ENCODE measurements at places on chromosomes 4 and X.

- DNase-seq: no peak
These were observed 51.4 kb upstream of the EMCN start for GRCh38 chr4:100569196-100569595.

DNA sequence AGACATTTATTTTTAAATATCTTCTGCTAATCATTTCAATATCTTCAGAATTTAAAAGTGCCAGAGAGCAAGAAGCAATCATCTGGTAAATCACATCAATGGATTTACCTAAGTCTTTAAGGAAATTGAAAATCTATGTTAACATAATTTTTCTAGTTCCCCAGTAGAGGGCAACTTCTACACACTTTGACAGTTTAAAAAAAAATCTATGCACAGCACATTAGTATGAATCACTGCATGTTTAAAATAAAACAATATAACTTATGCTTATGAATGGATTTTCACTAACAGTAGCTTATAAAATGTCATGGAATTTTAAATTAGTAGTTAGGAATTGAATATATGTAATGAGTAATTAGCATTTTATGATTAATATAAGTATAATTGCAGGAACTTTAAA, 126.5 kb downstream of the REELD1 start:
- DNase-seq: no peak

- no peak for DNase-seq
These were observed 135.4 kb upstream of the DUSP21 start for GRCh38 chrX:44708470-44708869.

DNA sequence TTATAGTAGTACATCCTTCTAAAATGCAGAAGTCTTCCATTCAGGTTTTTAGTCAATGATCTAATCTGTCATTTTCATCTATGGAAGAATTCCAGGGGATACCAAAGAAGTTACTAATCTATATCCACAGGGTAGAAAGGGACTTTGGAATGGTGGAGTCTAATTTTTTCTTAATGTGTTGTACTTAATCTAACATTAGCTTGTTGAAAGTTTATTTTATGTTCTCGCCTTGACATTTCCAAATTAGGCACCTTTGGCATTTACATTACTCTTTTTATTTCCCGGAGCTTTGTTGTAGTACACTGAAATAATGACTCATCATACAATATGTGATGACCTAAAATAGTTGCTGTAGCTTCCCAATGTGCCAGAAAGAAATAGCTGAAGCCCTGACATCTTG, 91.5 kb downstream of the HTR2C start:
- DNase-seq: no peak

DNA sequence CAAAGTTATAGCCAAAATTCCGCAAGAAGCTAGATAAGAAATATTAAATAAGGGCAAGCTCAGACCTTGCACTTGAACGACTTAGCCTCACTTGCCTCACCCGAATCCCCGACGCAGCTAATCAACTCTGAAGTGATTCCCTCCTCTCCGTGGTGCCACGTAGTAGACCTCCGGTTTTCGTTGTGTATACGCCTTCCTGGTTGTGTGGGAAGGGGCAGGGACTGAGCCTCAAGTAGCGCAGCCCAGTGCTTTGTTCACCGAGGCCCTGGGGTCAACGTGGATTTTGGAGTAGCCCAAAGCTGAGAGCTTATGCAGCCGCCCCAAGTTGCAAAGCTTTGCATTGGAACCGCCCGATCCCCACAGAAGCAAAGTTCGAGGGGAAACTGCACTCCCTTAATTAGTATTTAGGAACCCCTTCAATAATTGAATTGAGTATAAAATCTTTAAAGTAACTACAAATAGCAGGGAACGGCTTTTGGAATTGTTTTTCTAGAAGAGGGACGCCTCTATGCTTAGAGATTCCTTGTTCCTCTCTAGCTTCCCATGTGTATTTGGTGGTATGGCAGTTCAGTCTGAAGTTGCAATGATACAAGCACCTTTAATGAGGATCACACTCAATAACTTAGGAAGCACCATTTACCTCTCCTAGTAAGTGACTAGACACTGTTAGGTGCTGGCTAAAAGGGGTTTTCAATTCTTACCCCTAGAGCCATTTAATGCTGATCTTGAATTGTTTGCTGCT, 55.7 kb downstream of the LINC00632 start:
- DNase-seq: no peak

DNA sequence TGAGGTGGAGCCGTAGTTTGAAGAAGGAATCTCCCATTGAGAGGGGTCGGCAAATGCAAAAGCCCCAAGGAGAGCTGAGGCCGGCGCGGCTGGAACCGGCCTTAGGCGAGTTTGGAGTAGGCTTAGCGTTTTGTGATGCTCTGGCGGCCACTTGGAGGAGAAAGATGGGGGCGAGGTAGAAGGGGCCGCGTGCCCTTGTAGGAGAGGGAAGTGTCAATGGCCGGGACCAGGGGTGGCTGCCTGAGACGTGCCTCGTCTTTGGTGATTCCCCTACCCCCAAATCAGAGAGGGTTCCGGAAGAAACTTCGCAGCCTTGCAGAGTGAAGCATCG, 11.7 kb downstream of the MSX1 start:
- DNase-seq: no peak
